ENCODE measurements at places on chromosomes 2 and 18.

DNA sequence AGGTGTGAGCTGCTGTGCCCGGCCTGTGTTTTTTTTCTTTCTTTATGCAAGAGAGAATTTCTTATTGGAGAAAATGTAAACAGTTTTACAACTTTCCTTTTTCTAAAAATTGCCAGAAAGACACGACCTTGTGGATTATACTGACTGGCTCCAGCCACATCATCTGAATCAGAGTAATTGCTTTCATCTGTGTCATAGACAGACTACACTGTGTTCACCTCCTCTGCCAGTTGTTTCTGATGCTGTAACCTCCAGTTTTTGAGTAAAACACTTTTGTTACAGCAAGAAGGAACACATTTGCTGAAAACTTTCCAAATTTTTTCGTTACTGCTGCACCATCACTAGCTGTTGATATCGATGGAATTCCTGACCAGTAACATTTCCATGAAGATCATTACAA lies 43.9 kb upstream of the PLEKHM3 start:
- DNase-seq: no peak

DNA sequence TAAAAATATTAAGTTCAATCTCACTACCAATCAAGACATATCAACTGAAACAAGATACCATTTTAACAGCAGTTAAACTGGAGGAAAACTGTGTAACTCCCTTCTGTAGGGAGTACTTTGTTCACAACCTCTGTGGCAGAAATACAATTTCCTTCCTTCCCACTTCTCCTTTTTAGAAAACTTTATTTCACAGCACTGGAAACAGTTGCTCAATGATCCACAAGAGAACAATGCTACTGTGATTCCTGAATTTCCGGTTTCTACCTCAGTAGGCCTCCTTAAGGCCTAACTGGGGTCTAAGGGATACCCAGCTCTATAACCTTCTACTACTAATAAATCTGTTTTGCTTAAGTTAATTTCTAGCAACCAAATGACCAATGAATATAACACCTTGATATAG lies 14.1 kb downstream of the TLK1 start:
- no peak for DNase-seq

DNA sequence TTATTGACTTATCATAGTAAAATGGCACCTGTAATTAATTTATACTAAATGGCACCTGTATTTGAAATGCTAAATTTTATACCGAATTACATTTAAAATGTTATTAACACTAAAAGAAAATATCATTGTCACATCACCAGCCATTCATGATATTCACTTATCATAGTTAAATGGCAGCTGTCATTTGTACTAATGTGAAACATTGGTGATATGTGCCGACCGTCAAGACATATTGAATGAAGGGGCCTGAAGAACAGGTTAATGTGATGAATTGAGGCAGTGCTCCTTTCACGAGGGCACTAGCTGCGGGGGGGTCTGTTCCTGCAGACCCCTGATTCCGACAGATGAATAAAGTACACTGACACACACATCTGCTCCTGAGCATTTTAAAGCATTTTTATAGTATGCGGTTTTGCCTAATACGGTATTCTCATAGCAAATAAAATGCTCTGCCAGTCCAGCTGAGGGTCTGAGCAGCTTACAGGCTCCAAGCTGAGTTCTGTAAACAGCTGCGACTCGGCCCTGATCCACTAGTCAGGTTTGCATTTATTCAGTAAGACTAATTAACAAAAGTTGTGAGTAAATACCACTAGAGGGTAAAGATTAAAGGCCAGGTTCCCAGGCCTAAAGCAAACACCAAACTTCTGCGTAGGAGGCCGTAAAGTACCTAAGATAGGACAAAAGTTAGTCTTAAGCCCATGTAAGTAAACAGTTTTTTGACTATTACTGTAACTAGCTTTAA lies 593.4 kb upstream of the NETO1 start:
- no peak for DNase-seq

DNA sequence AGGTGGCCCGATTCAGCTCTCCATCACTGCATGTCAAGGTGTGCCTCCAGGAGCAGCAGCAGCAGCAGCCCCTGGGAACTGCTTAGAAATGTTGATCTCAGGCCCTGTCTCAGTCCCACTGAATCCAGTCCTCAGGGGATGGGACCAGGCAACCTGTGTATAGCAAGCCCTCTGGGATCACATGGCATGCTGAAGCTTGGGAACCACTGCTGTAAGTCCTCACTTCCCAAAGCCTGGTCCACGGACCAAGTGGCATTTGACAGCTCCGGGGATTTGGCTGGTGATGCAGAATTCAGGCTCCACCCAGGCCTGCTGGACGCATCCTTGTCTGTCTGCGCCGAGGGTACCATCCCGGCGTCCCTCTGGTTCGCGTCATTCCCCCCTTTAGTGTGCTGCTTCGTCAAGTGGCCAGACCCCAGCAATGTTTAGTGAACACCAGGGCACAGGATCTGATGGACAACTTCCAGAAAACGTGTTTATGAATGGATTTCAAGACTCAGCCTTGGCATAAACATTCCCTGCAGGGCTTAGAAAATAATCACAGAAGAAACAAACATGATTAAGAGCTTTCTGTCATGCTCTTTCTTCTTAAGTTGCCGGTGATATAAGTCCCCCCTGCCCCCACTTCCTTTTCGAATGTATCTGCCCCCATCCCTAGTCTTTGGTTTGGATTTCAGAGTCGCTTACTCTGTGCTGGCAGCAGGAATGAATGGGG lies 234.0 kb downstream of the GBX2 start:
- no peak for DNase-seq

DNA sequence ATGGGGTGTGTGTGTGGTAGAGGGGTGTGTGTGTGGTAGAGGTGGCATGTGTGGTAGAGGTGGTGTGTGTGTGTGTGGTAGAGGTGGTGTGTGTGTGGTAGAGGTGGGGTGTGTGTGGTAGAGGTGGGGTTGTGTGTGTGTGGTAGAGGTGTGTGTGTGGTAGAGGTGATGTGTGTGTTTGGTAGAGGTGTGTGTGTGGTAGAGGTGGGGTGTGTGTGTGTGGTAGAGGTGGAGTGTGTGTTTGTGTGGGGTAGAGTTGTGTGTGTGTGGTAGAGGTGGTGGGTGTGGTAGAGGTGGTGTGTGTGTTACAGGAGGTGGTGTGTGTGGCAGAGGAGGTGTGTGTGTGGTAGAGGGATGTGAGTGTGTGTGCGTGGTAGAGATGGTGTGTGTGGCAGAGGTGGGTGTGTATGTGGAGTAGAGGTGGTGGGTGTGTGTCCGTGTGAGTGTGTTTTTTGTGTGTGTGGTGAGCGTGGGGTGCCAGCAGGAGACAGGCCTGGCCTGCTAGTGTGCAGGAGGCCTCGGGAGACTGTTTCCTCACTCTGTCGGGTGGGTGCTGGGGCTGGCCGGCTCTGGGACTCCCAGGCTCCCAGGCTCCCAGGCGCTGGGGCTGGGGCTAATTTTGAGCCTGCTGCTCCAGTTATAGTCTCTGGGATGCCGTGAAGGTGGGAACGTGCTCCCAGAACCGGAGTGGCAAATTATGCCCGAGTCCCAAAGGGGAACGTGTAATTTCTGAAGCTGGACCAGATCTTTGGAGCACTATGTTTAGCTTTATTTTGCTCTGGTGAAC lies 165.2 kb downstream of the DYSF start:
- no peak for DNase-seq

GRCh38 chr2:7681881-7682461 lies 764.8 kb downstream of the RNF144A start:
- no peak for DNase-seq

DNA sequence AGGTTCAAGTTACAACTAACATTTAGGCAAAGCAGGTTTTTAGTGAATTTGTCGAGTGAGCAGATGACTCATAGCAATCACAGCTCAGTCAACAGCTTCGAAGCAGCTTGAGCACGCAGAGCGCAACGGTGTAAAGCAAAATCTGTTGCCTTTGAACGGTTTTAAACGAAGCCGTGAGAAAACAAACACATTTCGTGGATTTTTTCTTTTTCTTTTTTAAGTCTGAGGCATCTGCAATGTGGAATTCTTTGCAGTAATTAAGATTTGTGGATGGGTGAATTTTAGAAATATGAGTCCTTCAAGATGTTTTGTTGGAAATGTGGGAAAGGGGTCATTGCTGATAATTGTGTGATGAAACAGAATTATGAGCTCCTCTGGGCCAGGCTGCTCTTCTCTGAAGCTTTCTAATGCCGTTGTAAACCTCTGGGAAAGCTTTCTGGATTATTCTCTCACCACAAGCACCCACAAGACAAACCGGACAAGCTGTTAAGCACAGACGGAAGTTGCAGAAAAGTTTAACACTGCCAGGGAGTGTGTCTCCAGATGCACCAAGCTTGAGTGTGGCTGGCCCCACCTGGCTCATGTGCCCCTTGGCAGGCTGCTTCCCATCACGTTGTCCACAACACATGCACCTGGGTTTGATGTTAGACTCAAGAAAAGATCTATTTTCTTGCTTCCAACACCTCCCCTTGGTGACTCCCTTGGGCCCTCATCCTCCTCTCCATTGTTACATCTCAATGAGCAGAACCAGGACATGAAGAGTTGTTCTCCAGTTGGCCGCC lies 224.7 kb downstream of the ACKR3 start:
- DNase-seq: peak; percentile 12

GRCh38 chr2:227826019-227826521 lies 12.4 kb downstream of the CCL20 start:
- no peak for DNase-seq

- no peak for DNase-seq
Observed at GRCh38 chr2:19224011-19224410, 134.4 kb downstream of the OSR1 start.

DNA sequence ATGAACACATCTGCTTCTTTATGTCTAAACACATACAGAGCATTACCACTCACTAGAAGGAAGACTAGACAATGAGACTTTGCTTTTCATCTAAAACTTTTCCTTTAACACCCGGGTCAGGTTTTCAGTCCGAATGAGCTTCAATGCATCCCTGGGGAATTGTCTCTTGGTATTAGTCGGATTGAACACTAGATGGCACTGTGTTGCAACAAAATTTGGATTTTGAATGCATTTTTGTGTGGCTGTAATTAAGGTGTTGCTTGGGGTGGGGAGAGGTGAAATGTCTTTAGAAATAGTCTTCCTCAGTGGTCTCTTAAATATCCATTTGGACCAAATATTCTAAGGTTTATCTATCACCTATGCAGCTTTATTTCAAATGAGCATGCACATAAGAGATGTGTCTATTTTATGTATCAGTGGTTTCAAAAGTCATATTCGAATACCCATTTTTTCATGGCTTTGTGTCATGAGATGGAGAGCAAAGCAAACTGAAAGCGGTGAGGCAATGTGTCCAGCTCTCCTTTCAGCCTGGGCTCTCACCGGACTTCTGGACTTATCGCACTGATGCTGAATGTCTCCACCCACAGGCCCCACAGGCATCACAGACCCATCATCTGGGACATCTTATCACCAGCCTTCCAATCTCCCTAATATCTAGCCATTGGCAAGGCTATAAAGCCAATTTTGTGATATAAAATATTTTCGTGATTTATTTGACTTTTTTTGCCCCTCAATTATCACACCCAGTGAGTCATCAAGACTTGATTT lies 510.3 kb downstream of the RNF144A start:
- peak; percentile 45 for DNase-seq

DNA sequence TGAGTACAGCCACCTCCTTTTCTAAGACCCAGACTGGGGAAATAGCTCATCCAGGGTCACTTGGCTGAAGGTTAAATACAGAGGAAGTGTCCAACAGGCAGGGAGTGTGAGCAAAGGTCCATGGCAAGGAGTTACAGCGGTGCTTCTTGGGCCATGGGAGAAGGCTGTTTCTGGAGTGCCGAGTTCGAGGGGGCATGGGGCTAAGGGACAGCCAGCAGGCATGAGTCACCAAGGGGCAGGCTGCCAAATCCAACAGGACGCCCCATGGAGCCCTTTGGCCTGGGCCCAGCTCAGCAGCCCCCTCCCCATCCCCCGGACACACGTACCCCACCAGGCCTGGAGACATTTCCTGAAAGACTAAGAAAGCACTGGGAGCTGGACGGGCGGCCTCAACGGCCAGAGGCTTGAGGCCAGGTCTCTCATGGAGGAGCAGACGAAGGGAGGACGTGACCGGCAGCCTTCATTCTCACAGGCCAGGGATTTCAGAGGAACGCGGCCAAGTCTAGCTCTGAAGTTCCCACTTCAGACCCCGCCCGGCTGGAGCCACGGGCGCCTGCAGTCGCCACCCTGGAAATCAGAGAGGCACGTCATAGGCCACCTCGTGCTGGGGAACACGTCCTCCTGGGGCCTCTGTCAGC lies 160.4 kb downstream of the SMAD7 start:
- no peak for DNase-seq

GRCh38 chr2:177014946-177015345 lies 197.6 kb upstream of the HNRNPA3 start:
- no peak for DNase-seq

DNA sequence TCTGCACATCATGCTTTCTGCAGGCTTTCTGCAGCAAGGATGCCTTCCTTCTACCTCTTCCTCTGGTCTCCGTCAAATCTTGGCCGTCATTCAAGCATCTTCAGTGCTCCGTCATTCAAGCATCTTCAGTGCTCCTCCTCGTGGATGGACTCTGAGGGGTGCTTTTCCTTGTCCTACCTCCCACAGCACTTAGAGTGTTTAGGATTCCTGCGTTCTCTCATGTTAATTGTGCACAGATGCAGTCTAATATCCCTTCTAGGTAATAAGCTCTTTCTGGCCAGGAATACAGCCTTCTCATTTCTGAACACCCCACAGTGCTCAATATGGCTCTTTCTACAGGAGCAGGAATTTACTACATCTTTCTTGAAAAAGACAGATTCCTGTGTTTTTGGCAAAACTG lies 59.8 kb downstream of the ZNF236 start:
- no peak for DNase-seq

DNA sequence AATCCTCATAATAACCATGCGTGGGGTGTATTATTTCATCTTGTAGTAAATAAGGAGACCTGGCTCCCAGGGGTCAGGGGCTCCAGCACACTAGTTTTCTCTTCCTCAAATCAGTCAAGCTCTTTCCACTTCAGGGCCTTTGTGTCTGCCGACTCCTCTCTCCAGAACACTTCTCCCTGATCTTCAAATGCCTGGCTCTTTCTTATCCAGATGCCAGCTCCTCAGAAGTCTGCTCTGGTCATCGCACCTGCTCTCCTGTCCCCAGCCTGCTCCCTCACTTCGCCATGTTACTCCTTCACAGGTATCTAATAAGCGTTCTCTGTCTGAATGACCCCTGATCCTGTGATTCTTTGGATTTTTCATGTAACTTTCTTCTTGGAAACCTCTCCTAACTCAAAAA lies 62.0 kb downstream of the GYPC start:
- no peak for DNase-seq

- DNase-seq: no peak
Observed at GRCh38 chr2:74436111-74436805, 5.5 kb downstream of the RTKN start.

DNA sequence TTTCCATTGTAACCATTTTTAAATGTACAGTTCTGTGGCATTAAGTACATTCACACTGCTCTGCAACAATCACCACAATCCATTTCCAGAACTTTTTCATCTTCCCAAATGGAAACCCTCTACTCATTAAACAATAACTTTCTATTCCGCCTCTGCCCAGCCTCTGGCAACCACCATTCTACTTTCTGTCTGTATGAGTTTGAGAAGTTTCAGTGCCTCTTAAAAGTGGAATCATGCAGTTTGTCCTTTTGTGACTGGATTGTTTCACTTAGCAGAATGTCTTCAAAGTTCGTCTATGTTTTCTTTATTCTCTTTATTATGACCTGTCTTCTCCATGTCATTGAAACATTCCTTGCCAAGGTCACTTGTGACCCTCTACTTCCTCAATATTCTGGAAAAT lies 22.0 kb upstream of the PELI1 start:
- no peak for DNase-seq
